ENCODE measurements at places on chromosomes 2 and 18.

- peak; percentile 99 for DNase-seq
Observed at GRCh38 chr2:42835577-42836371, 43.4 kb upstream of the HAAO start.

DNA sequence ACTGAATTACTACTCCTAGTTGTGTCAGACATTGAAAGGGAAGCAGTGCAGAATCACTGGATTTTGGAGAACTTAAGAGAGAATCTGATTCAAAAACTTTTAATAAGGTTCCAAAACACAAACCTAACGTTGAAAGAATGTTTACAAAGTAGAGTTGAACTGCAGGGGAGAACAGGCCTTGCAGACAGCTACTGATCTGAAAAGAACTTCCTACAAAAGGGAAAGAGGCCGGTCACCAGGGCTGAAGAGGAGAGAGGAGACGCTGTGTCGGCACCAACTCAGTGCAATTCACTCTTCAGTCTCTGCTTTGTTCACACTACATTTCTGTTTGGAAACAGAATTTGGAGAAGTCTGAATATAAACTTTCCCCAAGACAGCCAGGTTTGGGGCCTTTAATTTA, 124.0 kb downstream of the GAREM1 start:
- no peak for DNase-seq

GRCh38 chr2:170972296-170973224, 43.5 kb downstream of the GORASP2 start:
- no peak for DNase-seq

GRCh38 chr2:171086352-171087290, 74.1 kb downstream of the TLK1 start:
- peak; percentile 48 for DNase-seq

GRCh38 chr18:74897971-74898657, 300.4 kb downstream of the ZNF407 start:
- DNase-seq: peak; percentile 38

DNA sequence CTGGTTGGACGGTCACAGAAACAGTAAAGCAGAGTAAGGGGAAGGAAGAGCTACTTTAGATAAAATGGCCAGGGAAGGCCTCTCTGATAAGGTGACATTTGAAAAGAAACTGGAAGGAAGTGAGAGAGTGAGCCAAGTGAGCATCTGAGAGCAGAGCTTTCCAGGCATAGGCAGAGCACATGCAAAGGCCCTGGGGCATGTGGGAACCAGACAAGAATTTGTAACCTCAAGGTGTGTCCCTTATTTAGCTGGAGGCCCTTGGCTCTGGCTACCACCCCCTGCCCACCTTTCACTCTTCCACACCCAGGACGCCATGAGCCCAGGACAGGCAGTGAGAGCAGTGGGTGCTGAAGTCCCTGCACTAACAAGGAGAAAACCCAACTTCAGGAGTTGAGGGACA, 116.0 kb downstream of the CELF4 start:
- DNase-seq: no peak

DNA sequence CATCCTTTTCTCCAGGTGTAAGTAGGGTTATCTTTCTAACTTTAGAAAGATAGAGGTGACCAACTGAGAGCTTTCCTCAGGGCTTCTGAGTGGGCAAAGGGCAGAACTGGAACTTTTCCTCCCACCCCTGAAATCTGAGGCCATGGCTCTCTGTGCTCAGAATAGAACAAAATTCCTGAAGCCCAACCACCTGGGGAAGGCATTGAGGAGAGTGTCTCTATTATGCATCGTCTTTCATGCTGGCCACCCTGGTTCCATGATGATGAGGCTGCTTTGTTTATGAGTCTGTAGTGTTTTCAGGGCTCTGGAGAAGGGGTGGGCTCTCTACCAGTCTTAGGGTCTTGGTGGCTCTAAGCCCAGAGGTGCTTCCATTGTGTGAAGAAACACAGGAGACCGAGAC, 30.7 kb upstream of the IL1R1 start:
- DNase-seq: peak; percentile 51

GRCh38 chr2:46471-47345, at the start of gene FAM110C:
Gene FAM110C, minus strand, starts transcription at chr2:46505. Its CDS starts 120 bp downstream, at chr2:46385.
- no peak for DNase-seq

DNA sequence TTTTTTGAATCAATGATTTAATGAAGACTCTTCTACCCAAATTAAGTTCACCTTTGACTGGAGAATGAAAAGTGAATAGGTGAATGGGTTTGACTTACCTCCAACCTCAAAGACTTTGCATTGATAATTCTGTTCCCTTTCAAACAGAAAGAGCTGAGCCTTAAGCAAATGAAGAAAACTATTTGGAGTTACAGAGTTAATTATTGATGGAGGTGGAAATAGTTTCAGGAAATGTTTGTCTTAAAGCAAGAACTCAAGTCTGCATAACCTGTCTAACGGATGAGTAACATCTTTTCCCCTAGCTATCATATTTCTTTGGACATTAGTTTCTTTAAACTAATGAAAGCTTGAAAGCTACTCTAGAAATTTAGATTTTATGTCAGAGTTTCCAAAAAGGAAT, 166.5 kb downstream of the CERS6 start:
- no peak for DNase-seq

DNA sequence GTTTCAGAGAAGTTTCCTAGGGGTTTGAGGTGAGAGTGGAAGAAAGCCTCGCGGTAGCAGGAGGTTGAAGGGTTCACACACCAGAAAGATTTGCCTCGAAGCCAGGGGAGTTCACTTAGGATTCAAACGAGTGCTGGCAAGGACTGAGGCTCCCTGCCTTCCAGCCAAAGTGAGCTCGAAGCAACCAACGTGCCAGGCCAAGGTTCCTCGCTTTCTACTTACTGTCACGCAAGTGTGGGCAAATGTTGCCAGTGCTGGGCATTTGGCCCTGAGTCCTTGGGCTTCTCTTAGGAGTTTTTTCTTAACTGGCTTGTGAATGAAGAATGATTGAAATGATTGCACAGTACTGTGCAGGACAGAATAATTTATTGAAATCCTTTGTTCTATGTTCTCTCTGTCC, 53.6 kb downstream of the TMEM178A start:
- no peak for DNase-seq

DNA sequence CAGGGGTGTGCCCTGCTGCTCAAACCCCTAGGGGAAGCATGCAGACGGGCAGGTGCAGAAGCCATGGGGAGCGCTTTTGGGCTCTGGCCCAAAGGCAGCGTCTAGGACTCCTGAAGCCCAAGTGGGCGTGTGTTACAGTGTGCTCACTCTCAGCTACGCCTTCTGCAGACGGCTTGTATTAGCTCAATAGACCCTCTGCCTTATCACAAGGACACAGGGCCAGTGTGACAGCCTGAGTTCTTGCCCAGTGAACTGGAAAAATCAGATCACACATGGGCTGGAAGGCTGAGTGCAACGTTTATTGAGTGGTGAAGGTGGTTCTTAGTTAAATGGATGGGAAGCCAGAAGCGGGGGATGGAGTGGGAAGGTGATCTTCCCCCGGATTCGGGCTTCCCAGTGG, 210.9 kb downstream of the CDH20 start:
- no peak for DNase-seq

DNA sequence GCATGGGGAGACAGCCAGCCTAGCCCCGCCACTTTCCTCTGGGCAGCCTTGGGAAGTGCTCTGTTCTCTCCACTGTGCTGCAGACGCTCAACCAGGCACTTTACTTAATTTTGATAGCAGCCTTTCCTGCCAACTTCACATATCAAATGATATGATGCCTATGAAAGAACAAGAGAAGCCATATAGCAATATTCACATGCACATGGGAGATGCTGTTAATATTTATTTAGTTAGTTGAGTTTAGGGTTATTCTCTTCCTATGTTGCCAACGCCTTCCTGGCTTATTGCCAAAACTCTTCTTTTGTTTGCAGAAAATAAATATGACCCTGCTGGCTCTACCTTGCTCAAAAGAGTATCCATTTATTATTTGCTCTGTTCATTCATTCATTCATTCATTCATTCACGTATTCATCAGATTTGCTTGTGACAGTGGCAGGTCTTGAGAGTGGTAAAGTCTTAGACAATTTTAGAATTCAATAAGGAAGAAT, 99.3 kb downstream of the GATA6 start:
- no peak for DNase-seq

DNA sequence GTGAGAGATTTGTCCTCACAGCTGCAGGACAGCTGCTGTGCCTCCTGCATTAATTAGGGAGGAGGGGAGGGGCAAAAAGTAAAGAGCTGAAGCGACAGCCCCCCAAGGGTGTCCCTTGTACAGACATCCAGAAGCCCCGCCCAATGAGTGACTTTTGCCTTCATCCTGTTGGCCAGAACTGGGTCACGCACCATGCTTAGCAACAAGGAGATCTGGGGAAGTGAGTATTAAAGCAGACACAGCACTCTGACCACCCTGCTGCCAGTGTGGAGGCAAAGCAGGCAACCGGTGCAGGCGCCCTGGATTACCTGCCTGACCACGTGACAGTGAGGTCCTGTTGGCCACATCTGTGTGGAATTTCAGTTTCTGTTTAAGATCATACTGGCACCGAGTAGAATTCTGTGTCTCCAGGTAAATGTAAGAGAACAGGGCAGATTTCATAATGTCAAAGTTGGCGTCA, 21.5 kb upstream of the BIN1 start:
- no peak for DNase-seq

DNA sequence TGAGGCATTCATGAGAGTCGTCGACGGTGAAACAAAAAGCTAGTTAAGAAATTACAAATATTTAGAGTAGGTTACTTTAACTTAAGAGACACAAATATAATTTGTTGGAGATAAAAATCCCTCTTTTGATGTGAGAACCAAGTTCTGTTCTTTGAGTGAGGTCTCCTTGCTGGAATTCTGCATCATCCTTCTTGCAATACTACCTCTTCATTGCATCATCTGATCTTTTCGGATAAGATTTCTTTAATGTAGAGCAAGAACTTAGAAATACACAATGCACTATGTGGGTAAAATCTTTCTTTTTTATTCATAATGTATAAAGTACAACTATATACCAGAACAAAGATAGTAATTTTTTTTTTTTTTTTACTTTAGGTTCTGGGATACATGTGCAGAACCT, 118.4 kb downstream of the ARL4C start:
- DNase-seq: peak; percentile 83

GRCh38 chr2:170339750-170340692, 162.1 kb downstream of the MYO3B start:
- no peak for DNase-seq

DNA sequence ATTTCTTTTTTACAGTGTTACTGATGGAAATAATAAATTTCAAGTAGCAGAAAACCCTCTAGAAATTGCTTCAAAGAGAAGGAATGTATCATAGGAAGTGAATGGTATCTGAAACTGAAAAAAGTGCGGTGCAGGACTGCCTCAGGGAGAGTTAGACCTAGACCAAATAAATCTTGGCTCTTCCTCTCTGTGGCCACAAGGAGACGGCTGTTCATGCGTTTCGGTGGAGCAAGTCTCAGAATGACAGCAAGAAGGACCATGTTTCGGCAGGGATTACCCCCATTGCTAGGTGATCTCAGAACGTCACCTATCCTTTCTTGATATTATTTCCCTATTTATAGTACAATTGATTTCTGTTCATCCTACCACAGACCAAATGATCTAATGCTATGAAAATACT, 522.3 kb downstream of the SOX11 start:
- DNase-seq: no peak

DNA sequence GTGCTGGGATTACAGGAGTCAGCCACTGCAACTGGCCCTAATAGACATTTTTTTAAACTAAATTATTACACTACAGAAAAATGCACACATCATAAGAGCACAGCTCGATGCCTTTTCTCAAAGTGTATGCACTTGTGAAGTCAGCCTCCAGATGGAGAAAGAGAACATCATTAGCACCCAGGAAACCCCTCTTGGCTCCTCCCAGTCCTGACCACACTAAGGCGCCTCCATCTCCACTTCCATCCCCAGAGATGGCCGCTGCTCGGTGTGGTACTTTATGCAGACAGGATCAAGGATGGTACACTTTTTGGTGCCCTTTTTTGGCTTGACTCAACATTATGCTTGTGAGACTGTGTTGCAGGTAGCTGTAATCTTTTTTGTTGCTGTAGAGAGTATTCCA, 34.8 kb downstream of the RRM2 start:
- no peak for DNase-seq

GRCh38 chr18:46705521-46705920, 48.5 kb upstream of the LOXHD1 start:
- no peak for DNase-seq

GRCh38 chr2:113209646-113210171, 35.9 kb downstream of the PSD4 start:
- no peak for DNase-seq

- DNase-seq: no peak
Observed at GRCh38 chr2:189566046-189566445, 14.5 kb downstream of the SLC40A1 start.

- no peak for DNase-seq
Observed at GRCh38 chr18:64513401-64513800, 364.5 kb upstream of the LINC00305 start.

DNA sequence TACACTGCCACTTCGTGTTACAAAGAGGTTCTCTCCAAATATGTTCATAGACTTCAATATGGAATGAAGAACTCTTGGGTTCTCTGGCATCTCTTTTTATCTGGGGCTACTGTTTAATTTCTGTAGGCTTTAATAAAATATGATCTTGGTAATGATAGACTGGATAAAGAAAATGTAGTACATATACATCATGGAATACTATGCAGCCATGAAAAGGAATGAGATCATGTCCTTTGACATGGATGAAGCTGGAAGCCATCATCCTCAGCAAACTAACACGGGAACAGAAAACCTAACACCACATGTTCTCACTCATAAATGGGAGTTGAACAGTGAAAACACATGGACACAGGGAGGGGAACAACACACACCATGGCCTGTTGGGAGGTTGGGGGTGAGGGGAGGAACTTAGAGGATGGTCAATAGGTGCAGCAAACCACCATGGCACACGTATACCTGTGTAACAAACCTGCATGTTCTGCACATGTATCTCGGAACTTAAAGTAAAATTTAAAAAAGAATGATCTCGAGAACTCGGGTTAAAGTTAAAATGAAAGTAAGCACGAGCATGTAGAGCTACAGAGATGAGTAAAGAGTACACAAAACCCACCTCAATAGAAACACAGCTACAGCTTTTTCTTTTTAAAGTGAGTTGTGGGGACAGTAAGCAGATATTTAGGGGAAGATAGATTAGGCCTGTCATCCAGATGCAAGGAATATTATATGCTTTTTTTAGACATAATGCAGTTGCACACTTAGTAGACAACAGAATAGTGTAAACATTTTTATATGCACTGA, 102.3 kb downstream of the SGPP2 start:
- no peak for DNase-seq

GRCh38 chr2:54107903-54108615, 7.4 kb upstream of the ACYP2 start:
- DNase-seq: no peak

All from fibroblast of skin of abdomen (primary cell).